Calu3 (cell line): ENCODE measurements at places on chromosomes 11 and 22. TPM values are rescaled to one million over a fixed set of nuclear protein-coding genes. Genes with fewer than 3 reads are reported as not detected.

DNA sequence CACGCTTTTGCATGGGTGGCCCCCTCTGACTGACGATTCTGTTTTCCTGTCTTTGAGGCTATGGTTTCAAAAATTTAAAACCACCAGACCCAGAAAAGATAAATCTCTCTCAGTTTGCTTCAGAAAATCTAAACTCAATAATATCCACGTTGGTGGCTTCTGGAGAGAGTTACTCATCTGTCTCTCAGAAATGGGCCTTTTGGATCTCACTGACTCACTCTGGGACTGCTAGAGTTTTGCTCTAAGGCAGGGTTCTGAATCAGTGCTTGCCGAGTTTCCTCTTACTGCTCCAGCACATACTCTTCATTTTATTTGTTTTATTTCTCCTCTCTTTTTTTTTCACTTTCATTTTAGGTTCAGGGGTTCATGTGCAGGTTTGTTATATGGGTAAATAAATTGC lies 305.7 kb downstream of the BLID start:
- H3K36me3 ChIP-seq, result no peaks in the 10 kb centered on the region
- no peak overlapping the region for H3K27ac ChIP-seq
- no peak overlapping the region for H3K4me3 ChIP-seq
- no peaks in the 10 kb centered on the region for H3K4me1 ChIP-seq
- no peak for DNase-seq

- peaks cover 63% of the 10 kb centered on the region for H3K4me1 ChIP-seq
- no peak overlapping the region for H3K4me3 ChIP-seq
- no peak for DNase-seq
- H3K27me3 ChIP-seq, result no peaks in the 10 kb centered on the region
- peaks cover 14% of the 10 kb centered on the region for H3K36me3 ChIP-seq
Observed at GRCh38 chr22:27667121-27667843, 134.3 kb downstream of the MN1 start.

- peaks cover 24% of the 10 kb centered on the region for H3K27me3 ChIP-seq
- H3K36me3 ChIP-seq, result no peaks in the 10 kb centered on the region
- H3K4me1 ChIP-seq, result no peaks in the 10 kb centered on the region
- H3K27ac ChIP-seq, result no peak overlapping the region
- no peak overlapping the region for H3K4me3 ChIP-seq
- DNase-seq, result no peak
Observed at GRCh38 chr11:76623171-76623883, 47.2 kb downstream of the LRRC32 start.

Gene CCDC188
- total RNA-seq, result not detected in 2 replicates

DNA sequence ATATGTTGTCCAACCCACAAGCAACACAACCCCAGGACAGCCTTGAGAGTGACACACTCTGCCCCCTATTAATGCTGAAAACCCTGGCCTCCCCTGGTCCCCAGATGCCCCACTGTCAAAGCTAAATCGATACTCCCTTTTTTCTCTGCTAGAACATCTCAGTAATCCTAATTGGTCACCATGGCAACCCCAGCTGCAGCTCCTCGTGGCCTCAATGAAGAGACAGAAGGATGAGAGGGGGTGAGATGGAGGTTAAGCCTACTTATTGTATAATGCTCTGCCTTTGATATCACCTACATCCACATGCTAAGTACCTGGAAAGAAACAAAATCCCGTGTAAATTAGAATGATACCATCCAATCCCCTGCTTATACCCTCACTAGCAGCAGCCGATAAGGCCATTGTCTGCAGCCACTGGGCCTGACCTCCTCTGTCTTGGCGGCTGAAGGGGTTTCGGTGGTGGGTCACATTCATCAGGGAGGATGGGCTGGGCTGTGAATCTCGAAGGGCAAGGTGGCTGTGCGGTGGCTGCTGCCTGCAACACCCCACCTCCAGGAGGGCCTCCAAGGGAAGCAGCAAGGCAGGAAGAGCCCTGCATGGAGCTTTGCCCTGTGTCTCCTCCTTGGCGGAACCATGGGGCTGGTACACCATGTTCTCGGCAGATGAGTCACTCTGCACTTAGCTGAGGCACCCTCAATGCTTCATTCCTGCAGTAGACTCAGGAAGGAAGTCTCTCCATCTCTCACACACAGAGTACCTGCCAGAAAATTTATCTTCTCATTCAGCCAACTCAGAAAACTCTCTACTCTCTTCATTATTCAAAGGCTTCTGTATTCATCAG lies 399.5 kb downstream of the BUD13 start:
- no peak overlapping the region for H3K4me3 ChIP-seq
- DNase-seq, result no peak
- H3K36me3 ChIP-seq, result no peaks in the 10 kb centered on the region
- H3K27ac ChIP-seq, result no peak overlapping the region
- H3K4me1 ChIP-seq, result no peaks in the 10 kb centered on the region

Gene BCO2
- 13.8 and 15.0 TPM in 2 replicates for total RNA-seq

GRCh38 chr11:59647245-59647980 lies 21.4 kb downstream of the PATL1 start:
- DNase-seq, result no peak
- no peaks in the 10 kb centered on the region for H3K27me3 ChIP-seq
- no peaks in the 10 kb centered on the region for H3K4me1 ChIP-seq
- H3K27ac ChIP-seq, result no peak overlapping the region
- no peak overlapping the region for H3K4me3 ChIP-seq

Gene HORMAD2
- total RNA-seq, result not detected in 2 replicates

- no peak overlapping the region for H3K27ac ChIP-seq
- H3K4me1 ChIP-seq, result no peaks in the 10 kb centered on the region
- no peaks in the 10 kb centered on the region for H3K36me3 ChIP-seq
Observed at GRCh38 chr11:134656861-134657540, 245.0 kb upstream of the B3GAT1 start.

Gene CDKN1C
- total RNA-seq, result 2.2 and 2.4 TPM in 2 replicates

Gene ABTB2
- 24.6 and 24.8 TPM in 2 replicates for total RNA-seq

DNA sequence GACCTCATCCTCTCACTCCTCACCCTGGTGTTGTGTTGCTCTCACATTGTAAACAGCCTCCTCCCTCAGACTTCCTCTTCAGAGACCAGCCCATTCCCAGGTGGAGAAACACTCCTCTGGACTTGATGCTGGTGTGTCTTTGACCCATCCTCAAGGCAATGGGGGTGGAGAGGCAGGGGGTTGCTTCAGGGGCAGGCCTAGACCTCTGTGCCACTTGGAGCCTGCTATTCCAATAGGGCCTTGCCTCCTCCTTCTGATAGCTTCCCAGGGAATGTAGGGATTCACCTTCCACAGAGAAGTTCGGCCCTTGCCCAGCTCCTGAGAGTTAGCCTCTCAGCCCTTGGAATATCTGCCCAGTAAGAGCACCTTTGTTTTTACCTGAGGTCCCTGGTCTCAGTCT lies 606.6 kb upstream of the CADM1 start:
- no peaks in the 10 kb centered on the region for H3K36me3 ChIP-seq
- peaks cover 13% of the 10 kb centered on the region for H3K27me3 ChIP-seq
- no peak overlapping the region for H3K27ac ChIP-seq
- DNase-seq, result no peak

DNA sequence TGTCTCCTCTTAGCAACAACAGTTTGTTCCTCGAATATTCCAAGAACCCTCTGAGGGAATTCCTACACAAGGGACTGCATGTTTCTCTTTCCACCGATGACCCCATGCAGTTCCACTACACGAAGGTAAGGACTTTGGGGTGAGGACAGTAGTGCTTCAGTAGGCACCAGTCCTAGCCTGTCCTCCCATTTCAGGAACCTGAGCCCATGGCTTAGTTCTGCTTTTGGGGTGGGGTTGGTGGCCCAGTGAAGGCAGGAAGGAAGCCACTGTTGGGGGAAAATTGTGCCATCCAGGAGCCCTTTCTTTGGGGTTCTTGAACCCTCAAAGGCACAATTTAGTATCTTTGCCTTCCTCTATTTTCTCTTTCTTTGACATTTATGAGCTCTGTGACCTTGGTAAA lies 38.2 kb downstream of the RNF141 start:
- H3K4me1 ChIP-seq, result no peaks in the 10 kb centered on the region
- H3K4me3 ChIP-seq, result no peak overlapping the region
- DNase-seq, result no peak
- H3K27ac ChIP-seq, result no peak overlapping the region

Gene SCO2
- 3.6 and 5.3 TPM in 2 replicates for total RNA-seq

DNA sequence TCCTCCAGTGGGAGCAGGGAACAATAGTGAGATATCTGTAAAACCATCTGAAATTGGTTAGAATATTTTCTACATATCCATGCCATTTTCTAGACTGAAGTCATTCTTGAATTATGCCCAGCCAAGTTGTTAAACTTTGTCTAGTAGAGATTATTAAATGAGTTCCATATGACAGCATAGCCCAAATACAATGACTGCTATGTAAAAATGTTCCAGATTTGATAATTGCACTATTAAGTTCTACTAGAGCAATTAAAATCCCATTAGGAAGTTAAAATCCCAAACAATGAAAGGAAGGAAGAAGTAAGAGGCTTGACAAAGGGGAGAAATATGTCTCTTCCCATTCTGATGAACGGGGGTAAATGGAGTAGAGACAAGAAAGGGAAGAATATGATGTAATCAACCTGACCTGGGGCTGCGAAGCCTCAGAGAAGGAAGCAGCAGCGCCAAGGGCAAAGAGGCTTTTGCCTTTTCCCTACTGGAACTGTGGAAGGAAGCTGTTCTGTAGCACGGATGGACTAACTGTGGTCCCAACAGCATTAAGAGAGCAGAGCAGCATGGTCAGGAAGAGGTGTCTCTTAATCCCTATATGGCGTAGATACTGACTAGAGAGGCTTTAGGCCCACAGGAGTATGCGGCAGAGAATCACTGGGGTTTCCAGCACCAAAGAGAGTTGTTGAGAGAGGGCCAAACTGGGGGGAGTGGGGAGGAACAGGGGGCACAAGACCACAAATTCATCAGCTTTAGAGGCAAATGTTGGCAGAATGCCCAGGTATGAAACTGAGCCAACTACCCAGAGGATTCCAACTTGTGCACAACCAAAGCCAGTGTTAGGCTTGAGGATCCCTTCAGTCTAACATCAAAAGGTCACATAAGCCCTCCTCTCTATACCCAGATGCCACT lies 26.7 kb downstream of the RRP8 start:
- no peaks in the 10 kb centered on the region for H3K4me1 ChIP-seq
- peaks cover 2% of the 10 kb centered on the region for H3K36me3 ChIP-seq
- peak overlapping the region; percentile 2 for H3K27ac ChIP-seq
- H3K4me3 ChIP-seq, result no peak overlapping the region
- H3K27me3 ChIP-seq, result no peaks in the 10 kb centered on the region

DNA sequence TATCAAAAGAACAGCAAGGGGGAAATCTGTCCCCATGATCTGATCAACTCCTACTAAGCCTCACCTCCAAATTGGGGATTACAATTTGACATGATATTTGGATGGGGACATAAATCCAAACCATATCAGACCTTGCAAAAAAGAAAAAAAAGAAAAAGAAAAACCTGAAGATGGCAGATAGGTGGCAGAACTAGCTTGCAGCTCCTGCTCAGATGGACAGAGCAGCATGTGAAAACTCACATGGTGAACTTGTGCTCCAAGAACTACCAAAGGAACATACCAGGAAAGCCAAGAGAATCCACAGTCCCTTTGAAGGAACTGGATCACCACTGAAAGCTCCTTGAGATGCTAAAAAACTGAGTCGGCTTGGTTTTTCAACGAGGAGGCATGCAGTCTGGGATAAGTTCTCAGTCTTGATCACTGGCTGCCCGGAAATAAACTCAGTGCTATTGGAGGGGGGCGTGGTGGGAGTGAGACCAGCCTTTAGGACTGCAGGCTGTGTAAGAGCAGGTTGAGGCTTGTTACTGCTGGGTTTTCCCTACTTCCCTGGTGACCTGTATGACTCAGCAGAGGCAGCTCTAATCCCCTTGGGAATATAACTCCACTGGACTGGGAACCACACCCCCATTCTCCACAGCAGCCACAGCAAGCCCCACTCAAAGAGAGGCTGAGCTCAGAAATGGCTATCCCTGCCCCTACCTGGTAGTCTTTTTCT lies 358.3 kb upstream of the ARHGAP42 start:
- no peak overlapping the region for H3K27ac ChIP-seq
- no peaks in the 10 kb centered on the region for H3K4me1 ChIP-seq
- no peak for DNase-seq
- no peak overlapping the region for H3K4me3 ChIP-seq
- H3K27me3 ChIP-seq, result no peaks in the 10 kb centered on the region

GRCh38 chr11:12253843-12254281 lies 123.5 kb upstream of the PARVA start:
- H3K27me3 ChIP-seq, result no peaks in the 10 kb centered on the region
- peaks cover 25% of the 10 kb centered on the region for H3K4me1 ChIP-seq
- no peak overlapping the region for H3K4me3 ChIP-seq
- H3K36me3 ChIP-seq, result peaks cover 43% of the 10 kb centered on the region
- H3K27ac ChIP-seq, result no peak overlapping the region
- no peak for DNase-seq
